Left ventricle myocardium superior (tissue), 1 donor: ENCODE measurements at places on chromosomes 5 and 9.

DNA sequence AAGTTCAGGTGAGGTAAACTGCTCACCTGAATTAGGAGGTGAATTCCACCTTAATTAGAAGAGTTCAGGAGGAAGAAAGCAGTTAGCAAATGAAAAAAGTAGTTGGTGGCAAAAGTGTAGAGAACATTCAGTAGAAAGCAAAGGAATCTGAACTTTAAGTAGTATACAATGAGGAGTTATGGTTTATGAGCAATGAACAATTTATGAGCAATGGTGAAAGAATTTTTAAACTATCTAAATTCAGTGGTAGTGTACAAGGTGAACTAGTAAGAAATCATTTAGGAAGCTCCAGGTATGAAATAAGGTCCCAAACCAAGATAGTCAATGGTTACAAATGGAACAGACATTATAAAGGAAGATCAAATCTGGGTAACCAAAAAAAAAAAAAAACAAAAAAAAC lies 3.1 kb downstream of the CETN3 start:
- no peak for DNase-seq

DNA sequence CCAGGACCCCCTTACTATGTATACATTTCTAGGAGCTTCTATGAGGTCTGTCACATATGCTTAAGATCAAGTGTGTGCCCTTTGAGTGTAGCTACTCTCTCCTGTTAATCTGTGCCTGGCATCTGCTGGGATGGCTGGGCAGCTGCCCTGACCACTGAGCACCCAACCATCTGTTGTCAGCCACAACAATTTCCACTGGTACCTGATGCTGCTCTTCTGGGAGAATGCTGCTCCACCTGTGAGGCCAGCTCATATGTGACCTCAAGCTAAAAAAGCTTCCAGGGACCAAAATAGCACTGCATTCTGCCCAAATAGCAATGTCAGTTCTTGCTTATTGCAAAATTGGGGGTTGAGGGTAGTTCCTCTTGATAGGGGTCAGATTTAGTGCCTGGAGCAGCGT lies 595.6 kb downstream of the RAB3C start:
- DNase-seq: no peak

DNA sequence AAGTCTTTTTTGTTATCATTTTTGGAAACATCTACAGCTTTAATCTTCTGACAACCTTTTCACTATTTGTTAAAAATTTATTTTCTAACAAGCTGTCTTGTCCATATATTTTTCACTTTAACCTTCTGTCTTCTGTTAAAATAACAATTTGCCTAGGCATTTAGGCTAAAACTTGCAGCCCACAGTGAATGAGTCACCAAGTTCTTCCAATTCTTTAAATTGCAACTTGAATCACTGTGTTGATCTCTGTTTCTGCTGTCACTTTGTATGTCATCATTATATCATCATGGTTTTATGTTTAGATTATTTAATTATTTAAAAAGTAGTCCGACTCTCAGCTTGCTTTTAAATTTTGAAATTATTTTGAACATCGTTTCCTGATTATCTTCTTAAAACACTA lies 473.8 kb upstream of the PTPRD start:
- DNase-seq: no peak

DNA sequence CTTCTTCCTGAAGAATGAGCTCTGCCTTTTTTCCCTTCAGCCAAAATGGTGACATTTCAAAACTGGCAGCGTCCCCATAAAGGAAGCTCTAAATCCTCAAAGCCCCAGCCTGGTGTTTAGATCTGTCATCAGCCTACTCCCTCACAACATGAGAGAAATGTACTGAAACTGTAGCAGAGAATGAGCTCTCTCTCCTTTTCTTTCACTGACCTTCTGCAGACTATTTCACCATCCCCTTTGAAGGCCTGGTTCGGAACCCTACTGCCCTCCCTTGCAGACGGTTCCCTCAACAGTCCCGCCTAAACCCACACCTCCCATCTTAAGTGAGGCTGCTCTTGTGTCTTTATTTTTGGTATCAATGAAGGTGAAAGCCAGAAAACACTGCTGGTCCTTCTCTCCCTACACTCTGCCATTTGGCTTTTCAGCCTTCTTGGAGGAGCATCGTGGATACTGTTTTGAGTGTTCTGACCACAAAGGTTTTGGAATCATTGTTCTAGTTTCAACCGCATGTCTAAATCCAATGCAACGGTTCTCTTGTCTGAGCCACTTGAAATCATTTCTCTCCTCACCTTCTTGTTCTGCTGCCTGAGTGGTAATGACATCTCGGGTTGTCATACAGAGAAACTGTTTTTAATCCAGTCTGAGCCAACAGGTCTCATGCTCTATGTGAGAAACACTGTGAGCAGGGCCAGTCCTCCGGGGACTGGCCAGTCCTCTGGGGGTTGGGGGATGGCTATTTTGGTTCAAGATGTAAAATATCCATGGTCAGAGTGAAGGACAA lies 39.0 kb downstream of the ITK start:
- no peak for DNase-seq

- DNase-seq: no peak
Measured at GRCh38 chr9:95643619-95644018, 126.8 kb upstream of the PTCH1 start.

GRCh38 chr9:81032030-81032572 lies 657.2 kb downstream of the TLE1 start:
- no peak for DNase-seq

GRCh38 chr5:36558641-36559040 lies 47.8 kb upstream of the SLC1A3 start:
- DNase-seq: no peak

DNA sequence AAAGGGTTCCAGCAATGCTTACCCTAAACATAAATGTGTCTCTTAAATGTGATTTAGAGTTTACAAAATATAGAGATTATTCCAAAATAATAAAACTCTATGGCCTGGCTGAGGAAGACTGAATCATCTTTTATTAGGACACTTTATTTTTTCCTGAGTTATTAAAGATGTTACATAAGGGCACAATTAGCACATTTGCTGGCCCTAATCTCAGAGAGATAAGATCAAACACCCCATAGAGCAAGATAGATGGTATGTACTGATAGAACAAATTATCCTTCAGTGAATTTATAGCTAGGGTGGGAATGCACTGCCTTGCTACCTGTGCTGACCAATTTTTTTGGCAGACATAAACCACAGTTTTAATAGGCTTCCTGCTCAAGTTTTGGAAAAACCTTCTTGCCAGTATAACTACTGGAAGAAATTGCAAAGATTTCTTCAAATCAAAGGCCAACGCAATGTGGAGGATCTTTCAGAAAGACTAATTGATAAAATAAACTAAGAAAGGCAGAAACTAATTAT lies 367.1 kb upstream of the MPDZ start:
- DNase-seq: no peak

- peak; percentile 59 for DNase-seq
Measured at GRCh38 chr5:173917788-173918786, 29.9 kb downstream of the CPEB4 start.

DNA sequence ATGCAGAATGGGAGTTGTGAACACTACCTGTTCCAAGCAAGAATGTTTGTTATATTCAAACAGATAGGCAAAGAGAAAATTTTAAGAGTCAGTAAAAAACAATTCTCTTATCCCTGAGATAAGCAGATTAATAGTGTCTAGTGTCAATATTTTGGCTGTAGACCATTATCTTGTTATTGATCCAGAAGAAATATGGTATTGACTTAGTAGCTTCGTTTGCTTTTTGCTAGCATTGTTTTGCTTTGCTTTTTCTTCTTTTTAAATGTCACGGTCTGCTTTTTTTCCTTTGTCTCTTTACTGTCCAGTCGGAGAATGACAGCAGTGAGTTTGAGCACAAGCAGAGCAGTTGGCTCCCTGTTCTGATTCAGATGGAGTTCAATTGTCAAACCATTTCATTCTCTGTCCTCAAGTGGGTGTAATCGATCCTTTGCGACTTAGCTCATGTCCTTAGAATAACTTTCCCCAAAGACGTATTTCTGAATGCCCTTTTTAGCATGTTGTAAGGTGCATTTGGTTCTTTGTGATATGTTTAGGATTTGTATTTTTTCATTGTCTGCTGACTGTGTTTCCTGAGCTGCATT lies 29.3 kb downstream of the FUBP3 start:
- DNase-seq: no peak

- DNase-seq: peak; percentile 34
Measured at GRCh38 chr5:39760385-39761198, 335.8 kb upstream of the DAB2 start.

DNA sequence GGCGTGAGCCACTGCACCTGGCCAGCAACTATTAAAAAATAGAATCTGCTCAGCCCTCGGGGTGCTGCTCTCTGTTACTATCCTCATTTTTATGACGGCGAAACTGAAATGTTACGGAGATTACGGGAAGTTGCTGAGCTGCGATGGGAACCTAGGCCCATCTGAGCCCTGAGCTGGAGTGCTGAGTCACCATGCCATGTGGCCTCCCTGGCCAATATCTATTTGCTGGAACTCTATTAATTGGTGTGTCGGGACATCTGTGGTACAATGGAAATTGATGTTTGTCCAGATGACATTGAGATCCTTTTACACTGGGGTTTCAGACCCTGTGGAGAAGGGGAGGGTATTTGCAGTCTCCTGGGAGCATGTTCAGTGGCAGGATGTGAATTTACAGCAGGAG lies 8.1 kb downstream of the PRDM12 start:
- DNase-seq: no peak

DNA sequence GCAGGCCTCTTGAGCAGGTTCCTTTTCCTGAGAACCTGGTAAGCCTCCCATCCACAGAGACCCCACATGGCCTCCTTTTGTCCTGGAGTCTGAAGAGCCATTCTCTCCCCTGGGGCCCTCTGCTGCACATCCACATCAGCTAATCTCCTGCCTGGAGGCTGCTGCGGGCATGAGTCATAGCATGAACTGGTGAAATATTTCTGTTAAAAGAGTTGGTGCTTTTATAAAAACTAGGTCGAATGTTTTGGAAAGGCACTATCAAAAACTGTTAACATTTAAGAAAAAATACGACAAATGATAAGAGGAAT lies 399.4 kb downstream of the CTNND2 start:
- no peak for DNase-seq
